Activated CD8-positive, alpha-beta memory T cell treated with anti-CD3 and anti-CD28 coated beads for 48 hours (primary cell): ENCODE measurements at places on chromosomes 5 and 9.

DNA sequence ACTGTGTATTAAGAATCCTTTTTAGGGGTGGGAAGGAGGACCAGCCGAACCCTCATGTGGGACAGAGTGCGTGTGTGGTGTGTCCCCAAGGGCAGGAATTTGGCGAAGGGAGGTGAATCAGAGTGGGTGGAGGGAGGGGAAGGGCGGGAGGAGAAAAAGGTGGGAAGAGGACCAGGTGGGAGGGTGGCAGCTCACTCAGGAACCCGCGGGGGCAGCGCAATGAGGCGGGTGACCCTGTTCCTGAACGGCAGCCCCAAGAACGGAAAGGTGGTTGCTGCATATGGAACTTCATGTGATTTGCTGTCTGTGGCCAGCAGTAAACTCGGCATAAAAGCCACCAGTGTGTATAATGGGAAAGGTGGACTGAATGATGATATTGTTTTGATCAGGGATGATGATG lies 8.8 kb upstream of the POLR1E start:
- no peak for DNase-seq

DNA sequence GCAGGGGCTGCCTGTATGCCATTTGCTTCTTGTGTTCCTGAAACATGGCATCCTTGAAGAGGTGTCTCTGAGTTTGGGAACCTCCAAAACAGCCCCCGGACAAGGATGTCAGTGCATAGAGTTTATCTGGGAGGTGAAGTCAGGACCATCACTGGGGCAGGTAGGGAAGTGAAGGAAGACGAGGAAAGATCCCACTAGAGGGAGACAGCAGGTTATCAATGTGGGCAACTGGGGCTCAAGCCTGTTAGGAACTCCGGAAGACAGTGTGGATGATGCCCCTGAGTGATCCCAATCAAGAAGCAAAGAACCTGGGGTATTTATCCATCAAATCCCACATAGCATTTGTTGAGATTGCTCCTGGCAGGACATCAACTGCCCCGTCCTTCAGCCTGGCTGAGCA lies 233.1 kb downstream of the AGTPBP1 start:
- no peak for DNase-seq

GRCh38 chr5:103290846-103291245 lies 32.3 kb downstream of the MACIR start:
- no peak for DNase-seq

- DNase-seq, result no peak
These were observed 41.6 kb downstream of the ERGIC1 start for GRCh38 chr5:172875505-172876279.

DNA sequence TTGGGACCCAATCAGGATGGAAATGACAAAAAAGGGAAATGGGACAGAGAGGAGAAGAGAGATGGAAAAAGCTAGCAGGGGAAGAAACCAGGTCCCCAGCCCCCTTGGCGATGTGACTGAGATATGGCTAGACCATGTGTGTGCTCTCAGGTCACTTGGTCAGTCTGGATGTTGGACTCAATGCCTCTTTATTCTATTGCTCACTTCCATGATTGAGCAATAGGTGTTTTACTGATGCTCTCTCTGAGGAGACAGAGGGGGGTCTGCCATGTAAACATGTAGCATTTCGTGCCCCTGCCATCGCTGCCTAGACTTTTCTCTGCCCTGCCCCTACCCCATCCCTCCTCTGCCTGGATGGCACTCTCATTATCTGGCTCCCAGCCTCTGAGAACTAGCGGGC lies 150.6 kb downstream of the DROSHA start:
- no peak for DNase-seq

- DNase-seq, result no peak
These were observed 86.1 kb downstream of the WWC1 start for GRCh38 chr5:168377525-168377924.

DNA sequence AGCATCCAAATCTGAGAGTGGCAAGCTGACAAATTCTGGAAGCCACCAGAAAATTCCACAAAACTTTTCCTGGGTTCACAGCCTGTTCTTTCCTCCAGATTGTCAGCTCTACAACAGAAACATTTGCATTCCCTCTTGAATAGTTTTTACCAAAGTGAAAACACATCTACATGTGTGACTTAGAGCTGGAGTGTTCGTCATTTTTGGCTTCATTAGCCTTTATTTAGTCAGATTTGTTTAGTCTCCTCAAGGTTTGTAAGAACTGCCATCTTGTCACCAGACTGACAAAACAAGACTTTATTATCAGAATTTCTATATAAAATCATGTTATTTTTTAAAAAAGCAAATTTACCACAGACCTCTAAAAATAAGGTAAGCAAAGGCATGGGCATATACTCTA lies 347.3 kb downstream of the TRIM36 start:
- DNase-seq, result no peak

DNA sequence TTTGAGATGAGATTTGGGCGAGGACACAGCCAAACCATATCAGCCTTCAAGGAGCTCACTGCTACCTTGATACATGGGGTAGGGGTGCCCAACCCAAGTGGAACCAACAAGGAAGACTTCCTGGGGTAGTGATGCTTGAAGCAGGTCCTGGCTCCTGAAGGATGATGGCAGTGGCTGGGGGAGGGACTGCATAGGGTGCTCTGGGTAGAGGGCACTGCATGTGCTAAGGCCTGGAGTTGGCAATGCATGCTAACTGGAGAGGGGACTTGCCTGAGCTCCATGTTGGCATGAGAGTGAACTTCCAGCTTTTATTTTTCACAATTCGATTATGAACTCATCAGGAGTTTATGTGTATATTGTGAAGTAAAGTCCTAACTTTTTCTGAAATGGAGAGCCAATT lies 58.6 kb upstream of the FRRS1L start:
- DNase-seq, result no peak

- no peak for DNase-seq
These were observed 5.5 kb downstream of the PDLIM4 start for GRCh38 chr5:132262882-132263547.

DNA sequence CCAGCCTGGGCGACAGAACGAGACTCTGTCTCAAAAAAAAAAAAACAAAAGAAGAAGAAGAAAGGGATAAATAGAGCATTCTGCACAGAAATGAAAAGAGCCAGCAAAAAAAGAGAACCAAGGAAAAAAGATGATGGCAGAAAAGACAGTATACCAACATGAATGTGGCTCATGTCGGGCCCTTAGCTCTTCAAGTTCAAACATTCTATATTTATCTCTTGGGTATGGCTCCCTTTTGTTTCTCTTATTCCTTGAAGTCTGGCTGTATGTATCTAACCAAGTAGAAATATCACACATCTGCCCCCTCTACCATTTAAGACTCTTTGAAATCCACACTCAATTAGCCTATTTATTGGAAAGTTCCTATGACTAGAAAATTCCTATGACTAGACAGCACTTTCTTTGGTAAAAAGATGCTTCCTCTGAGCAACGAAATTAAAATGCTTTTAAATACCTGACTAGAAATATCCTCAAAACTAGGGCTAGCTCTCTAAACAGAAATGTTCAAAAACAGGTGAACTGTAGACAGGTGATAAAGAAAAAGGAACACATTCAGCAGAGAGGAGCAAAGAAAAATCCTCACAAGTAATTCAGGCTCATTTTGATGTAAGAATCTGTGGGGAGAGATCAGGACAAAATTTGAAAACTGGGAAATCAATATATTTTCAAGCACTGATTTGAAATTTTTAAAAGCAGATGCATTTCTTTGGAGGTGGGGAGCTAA lies 2.6 kb downstream of the SELENOP start:
- DNase-seq, result no peak

DNA sequence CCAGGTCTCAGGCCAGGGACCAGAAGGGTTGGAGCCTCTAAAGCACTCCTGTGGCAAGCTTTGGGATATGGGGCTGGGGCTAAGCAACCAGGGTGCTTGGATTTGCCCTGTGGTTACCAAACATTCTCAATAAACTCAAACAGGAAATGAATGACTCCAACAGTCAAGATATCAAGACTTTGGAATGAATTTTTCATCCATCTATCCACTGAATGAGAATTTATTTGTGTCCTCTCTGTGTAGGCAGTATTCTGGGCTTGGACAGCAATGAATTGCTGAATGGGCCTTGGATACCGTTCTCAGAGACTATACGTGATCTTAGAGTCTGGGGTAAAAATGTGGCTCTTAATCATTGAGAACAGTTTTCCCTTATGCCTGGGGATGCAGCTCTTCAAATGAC lies 212.5 kb downstream of the DAB2IP start:
- no peak for DNase-seq
